ENCODE measurements at places on chromosomes 5 and 9.

DNA sequence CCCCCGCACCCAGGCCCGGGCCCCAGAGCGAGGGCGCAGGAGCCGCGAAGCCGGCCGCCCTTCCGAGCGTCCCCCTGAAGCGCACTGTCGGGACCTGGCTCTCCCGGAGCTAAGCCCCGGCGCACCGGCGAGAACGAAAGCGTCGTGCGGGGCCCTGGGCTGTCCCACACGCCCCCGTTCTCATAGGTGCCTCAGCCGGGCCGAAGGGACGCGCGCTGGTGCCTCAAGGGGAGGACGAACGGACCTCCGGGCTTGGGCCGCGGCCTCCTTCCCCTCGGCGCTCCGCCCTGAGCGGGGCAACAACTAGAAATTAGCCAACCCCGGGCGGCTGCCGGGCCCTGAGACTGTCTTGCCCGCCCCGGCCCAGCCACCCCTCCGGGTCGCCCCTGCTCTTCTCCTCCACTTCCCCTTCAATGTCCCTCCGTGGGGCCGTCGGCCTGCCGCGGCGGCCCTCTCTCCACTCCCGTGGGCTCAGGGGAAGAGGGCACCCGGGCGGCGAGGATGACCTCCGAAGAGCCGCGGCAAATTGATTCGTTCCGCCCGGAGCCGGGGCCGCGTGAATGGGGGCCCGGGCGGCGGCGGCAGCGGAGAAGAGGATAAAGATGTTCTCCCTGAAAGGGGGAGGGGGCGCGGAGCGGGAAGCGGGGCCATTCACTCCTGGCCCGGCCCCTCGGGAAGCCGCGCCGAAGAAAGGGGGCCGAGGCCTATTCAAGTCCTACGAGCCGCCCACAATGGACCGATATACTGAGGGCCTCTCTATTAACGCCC is 3.5 kb upstream of the PRDM12 start:
- no peak for DNase-seq

GRCh38 chr9:15389173-15389572 is 33.5 kb upstream of the SNAPC3 start:
- no peak for DNase-seq

DNA sequence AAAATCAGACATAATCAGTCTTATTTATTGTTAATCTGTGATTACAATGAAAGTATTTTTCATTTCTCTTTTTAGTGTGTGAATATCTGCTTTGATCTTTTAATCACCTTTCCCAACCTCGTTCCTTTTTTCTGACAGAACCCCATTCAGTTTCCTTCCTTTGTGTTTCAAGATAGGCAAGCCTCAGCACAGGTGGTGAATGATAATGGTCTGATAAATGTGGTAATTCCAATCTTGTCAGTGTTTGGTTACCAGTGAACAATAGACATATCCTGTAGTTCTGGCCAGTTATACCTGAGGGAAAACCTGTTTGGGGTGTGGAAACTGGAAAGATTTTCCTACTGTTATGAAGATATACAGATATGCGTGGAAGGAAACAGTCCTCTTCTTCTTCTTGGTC is 13.5 kb downstream of the STX17 start:
- no peak for DNase-seq

GRCh38 chr5:143456952-143457547 is 53.6 kb upstream of the NR3C1 start:
- no peak for DNase-seq

DNA sequence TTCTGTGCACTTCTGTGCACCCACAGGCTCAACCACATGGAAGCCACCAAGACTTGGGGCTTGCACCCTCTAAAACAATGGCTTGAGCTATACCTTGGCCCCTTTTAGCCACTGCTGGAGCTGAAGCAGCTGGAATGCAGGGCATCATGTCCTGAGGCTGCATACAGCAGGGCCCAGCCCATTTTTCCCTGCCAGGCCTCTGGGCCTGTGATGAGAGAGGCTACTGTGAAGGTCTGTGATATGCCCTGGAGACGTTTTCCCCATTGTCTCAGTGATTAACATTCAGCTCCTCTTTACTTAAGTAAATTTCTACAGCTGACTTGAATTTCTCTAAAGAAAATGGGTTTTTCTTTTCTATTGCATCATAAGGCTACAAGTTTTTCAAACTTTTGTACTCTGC is 134.0 kb upstream of the EGFLAM start:
- no peak for DNase-seq

- DNase-seq = no peak
Observed at GRCh38 chr9:121609822-121610637, 41.4 kb upstream of the DAB2IP start.

DNA sequence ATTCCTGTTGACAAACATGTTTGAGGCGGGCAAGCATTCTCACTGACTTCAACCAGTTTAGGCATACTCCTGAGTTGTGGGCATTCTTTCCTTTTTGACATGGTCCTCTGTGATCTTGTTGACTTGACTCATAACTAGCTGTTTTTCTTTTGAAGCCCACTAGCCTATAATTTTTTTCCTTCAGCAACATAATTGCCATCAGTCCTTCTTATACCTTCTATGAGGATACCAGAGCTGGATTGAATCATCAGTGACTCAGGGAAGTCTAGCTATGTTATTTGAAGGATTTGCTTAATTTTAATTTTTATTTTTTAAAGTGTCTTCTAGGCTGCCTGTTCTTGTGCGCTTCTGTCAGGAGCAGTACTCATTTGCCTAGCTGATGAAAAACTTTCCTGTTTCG is 259.5 kb downstream of the NR3C1 start:
- no peak for DNase-seq

DNA sequence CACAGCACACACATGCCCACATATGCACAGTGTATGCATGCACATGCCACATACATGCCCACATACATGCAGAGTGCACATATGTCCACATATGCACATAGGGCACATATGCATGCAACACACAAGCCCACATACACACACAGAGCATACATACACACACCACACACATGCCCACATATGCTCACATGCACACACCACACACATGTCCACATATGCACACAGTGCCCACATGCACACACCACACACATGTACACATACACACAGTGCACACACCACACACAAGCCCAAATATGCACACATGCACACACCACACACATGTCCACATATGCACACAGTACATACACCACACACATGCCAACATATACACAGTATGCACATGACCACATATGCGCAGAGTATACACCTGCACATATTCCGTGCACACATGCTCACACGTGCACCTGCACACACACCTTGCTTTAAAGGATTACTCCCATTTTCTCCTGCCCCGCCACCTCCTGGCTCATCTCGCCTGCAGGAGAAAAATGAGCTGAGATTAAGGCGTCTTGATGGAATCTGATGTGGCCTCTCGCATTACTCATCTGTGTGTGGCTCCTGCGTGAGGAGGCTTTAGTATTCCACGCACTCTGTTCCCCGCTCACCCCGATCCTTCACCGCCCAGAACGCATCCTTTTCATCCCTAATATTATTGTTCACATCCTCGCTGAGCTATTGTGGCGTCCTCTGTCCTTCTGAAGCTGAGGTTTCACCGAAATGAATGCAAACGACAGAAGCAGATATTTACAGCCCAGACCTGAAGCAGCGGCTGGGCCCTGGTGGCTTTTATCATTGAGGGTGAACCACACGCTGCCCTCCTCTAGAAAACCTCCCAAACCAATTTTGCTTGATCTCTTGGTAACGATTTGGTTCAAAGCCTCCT is 182.7 kb downstream of the OLFM1 start:
- no peak for DNase-seq

DNA sequence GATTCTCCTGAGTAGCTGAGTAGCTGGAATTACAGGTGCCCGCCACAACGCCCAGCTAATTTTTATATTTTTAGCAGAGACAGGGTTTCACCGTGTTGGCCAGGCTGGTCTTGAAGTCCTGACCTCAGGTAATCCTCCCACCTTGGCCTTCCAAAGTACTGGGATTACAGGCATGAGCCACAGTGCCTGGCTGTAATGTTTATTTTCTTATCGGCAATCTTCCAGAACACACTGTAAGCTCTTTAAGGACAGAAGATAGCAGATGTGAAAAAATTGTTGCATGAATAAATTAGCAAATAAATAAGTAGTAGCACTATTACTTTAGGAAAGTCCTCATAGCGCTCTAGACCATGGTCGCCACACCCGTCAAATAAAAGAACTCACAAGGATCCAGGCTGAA is 100.5 kb downstream of the ENC1 start:
- no peak for DNase-seq

GRCh38 chr9:89679016-89679415 is 74.2 kb downstream of the GADD45G start:
- no peak for DNase-seq

DNA sequence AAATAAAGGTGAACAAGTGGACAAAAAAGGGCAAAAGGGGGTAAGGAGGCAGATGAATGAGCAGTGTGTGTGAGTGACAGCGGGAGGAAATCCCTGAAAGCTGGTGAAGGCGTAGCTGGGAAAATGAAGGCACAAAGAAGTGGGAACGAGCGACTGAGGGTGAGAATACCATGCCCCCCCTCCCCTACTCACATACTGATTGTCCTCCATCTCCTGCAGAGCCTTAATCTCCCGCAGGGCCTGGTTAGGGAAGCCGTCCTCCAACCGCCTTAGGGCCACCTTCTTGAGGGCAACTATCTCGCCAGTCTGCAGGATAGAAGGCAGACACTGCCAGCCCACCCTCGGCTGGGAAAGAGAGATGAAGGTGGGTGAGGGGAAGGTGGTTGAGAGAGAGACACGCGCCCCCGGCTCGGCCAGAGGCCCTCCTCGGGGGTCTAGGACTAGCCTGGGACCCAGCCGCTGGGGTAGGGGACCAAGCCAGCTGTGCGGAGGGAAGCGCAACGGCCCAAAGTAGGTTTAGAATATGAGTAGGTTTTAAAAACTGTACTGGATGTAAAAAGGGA is 522 bp downstream of the CDK20 start:
- no peak for DNase-seq

- no peak for DNase-seq
Observed at GRCh38 chr9:110444911-110445310, 107.2 kb upstream of the TXNDC8 start.

DNA sequence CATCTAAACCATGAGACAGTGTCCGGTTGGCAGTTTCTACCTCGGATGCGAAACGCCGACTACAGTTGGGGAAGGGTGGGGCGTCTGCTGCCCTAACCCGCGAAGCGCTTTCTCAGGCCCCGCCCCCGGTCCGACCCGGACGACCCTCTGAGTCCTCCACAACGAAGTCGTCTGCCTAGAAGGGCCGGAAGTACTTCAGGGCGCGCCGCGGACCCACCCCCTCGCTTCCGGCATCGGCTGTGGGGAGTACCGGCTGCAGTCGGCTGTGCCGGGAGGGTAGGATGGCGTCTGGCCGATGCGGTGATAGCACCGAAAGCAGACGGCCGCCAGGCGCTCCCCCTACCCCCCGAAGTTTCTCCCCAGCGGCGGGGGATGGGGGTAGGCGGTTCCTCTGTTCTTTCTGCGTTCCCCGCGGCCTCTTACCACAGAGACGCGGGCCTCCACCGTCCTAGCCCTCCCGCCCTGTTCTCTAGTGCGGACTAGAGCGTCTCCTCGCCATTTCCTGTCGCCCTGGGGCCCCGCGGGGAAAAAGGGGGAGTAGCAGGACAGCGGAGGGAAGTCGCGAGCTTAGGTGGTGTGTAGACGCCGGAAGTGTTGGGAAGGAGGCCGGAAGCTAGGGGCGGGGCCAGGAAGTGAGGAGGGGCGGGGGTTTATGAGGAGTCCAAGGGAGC is at the start of gene TRIM41:
TSS of gene TRIM41 (plus strand) at position 224 of the 671 bp plus-strand sequence. CDS start 719 bp downstream, outside the sequence.
- peak; percentile 94 for DNase-seq

GRCh38 chr5:129460936-129461710 is 1.0 kb downstream of the ADAMTS19 start:
- DNase-seq = no peak

- DNase-seq = no peak
Observed at GRCh38 chr9:129624947-129625346, 1.0 kb upstream of the NTMT1 start.

GRCh38 chr5:63111891-63112290 is 533.3 kb downstream of the LRRC70 start:
- DNase-seq = no peak

GRCh38 chr5:83498585-83498984 is 27.0 kb downstream of the VCAN start:
- DNase-seq = no peak

GRCh38 chr5:76177978-76178377 is 94.8 kb downstream of the SV2C start:
- DNase-seq = no peak

DNA sequence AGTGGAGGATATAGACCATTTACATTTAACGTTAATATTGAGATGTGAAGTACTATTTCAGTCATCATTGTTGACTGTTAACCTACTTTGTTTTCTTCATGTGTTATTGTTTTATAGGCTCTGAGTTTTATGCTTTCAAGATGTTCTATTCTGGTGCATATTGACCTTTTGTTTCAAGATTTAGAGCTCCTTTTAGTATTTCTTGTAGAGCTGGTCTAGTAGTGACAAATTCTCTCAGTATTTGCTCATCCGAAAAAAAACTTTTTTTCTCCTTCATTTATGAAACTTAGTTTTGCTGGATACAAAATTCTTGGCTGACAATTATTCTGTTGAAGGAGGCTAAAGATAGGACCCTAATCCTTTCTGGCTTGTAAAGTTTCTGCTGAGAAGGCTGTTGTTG is 91.3 kb downstream of the INVS start:
- no peak for DNase-seq

DNA sequence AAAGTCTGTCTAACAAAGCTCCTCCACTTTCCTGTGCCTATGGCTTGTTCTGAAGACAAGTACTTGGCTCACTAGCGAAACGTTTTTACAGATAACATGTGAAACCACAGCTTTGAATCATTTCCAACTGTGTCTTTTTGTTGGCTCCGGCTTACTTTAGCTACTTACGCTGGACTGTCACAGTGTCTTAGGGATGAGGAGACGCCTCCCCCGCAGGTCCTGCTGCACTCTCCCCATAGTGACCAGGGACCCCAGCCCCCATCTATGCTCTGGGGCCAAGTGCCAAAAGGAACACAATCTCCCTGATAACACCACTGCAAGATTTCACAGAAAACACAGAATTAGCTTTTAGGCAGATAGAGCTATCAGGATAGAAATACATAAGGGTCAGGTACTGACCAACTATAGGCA is 219.1 kb downstream of the ADAMTS6 start:
- DNase-seq = no peak

DNA sequence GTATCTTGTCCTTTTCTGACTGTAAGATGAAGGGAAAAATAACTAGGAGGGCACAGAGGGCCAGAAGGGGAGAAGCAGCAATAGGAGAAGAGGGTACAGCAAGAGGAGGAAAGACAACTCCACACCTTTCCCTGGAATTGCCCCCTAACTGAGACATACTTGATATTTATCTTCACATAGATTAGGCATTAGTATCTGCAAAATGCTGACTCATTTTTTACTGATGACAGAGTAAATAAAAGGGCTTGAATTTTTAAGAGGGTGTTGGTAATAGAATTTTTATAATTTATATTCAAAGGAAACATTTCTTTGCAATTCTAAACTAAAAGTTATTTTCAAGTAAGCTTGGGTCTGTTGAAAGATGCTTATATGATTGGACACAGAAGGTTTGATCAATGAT is 86.8 kb upstream of the PRRC1 start:
- DNase-seq = no peak

- DNase-seq = no peak
Observed at GRCh38 chr5:77133061-77133758, 46.1 kb upstream of the ZBED3 start.
